ENCODE measurements at places on chromosomes 4 and X.

GRCh38 chrX:94051926-94052325 lies 377.9 kb downstream of the FAM133A start:
- DNase-seq = no peak

DNA sequence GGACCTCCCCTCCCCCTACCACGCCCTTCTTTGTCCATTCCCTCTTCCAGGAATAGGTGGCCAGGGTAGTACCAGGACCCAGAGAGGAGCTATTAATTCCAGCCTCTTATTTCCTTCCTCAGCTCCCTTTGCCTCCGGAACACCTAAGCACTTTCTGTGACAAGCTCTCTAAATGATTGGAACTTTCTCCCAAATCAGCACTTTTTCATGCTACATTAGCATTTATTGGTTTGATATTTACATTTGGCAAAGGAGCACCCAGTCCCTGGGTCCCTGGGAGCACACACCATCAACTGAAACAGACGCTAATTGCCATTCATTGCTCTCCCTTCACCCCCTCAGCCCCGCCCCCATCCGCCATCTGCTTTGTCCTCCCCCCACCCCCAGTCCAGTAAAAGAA lies 182.0 kb upstream of the BCOR start:
- DNase-seq = peak; percentile 32

DNA sequence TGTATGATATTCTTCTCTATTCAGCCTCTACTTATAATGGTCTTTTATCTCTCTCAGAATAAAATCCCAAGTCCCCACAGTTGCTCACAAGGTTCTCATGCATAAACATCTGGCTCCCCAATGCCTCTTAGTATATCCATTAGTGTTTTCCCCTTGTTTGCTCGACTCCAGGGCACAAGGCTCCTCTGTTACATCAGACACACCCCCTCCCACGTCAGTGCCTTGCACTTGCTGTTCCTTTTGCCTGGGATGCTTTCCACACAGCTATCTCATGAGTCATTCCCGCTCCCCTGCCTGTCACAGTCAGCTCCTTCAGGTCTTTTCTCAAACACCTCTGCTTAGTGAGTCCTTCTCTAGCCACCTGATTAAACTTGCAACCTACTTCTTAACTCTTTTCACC lies 260.2 kb downstream of the IL1RAPL1 start:
- DNase-seq = no peak

DNA sequence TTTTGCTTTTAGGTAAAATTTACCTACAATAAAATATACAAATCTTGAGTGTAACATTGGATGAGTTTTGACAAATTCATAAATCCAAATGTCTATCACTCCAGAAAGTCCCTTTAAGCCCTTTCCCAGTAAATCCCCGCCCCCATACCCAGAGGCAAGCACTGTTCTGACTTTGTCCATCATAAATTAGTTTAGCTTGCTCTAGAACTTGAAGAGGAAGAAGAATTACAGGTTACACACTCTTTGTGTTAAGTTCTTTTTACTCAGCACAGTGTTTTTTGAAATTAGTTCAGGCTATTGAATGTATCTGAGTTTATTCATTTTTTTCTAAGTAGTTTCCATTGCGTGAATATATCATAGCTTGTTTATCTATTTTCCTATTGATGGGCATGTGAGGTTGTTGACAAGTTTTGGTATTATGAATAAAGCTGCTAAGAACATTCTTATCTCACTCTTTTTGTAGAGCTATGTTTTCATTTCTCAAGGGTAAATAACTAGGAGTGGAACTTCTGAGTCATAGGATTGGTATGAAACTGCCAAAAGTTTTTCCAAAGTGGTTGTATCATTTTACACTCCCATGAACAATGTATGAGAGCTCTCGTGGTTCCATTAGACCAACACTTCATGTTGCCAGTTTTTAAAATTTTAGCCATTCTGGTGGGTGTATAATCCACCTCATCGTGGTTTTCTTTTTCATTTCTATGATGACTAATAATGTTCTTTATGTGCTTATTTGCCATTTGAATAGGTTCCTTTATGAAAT lies 22.4 kb upstream of the HPSE start:
- peak; percentile 3 for DNase-seq

DNA sequence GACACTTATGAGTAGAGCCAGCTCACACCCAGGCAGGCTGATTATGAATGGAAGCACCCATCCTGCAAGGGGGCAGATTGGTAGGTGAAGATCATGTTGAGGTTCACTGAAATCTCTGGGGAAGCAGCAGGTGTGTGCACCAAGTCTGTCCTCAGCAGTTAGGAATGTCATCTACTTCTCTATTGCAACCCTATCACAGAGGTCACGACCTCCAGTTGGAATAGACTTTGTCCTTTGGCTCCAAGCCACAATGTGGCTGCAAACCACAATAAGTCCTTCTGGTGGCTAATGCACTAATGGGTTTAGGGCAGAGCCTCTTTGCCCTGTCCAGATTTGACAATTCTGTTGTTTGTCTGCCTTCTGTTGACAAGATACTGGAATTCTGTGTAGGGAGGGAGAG lies 1056.7 kb downstream of the PCDH19 start:
- no peak for DNase-seq

GRCh38 chrX:9342561-9343051 lies 122.3 kb upstream of the TBL1X start:
- DNase-seq = peak; percentile 73

DNA sequence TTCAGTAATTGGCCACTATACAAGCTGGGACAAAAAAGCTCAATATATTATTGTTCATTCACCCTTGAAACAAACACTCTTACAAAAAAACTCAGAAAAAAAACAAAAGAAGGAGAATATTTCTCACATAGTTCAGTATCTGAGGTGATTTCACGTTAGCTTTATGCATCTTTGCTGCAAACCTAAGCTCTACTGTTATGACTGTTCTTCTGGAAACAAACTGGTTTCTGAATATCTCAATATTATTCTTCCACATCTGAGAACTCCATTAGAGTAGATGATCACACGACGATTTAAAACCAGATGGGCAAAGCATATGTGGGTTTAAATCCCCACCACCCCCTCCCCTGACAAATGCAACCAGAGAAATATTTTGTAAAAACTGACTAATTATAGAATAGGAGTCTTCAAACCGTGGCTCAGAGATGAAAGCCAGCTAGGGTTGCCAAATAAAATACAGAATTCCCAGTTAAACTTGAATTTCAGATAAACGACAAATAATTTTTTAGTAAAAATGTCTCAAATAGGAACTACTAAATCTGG lies 182.0 kb upstream of the FAM241A start:
- no peak for DNase-seq

DNA sequence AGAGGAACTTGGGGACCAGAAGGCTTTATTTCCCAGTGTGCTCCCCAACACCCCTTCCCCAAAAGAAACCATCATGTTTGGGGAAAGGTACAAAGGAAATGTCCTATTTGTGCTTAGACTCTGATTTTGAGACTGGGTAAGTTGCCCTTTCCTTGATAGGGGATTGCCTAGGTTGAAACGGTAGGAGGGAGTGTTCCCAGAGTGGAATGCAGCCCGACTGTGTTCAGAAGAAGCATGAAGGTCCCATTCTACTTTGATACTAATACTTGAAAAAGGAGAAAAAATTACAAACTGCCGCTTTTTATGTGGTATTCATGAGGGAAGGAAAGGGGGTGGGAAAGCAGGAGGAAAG lies 32.4 kb upstream of the TMEM131L start:
- DNase-seq = no peak

DNA sequence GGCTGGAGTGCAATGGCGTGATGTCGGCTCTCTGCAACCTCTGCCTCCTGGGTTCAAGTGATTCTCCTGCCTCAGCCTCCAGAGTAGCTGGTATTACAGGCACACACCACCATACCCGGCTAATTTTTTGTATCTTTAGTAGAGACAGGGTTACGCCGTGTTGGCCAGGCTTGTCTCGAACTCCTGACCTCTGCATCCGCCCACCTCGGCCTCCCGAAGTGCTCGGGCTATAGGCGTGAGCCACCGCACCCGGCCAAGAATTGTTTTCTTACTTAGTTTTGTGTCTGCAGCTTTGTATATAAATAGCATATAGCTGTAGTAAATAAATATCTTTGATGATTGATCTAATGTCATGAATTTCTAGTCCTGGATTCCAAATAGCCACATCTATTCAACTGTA lies 81.1 kb downstream of the IL1RAPL1 start:
- DNase-seq = no peak

DNA sequence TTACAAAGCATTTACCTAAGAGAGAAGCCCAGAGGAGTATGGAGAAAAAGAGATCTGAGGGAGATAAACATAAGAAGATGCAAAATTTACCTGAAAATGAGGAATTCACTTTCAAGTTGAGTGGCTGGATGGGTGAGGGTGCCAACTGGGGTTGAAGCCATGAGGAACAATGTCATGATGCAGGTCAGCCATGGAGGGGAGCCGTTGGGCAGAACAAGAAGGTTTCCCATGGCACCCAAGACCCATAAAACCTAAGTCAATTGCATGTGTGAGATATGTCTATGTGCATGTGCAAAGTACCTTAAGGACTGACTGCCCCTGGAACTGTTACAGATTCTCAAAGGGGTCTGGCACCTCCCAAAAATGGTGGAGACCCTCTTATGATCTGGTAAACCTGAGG lies 46.6 kb upstream of the PRRG1 start:
- no peak for DNase-seq

- peak; percentile 57 for DNase-seq
Measured at GRCh38 chr4:84529169-84529751, 30.2 kb upstream of the NKX6-1 start.

DNA sequence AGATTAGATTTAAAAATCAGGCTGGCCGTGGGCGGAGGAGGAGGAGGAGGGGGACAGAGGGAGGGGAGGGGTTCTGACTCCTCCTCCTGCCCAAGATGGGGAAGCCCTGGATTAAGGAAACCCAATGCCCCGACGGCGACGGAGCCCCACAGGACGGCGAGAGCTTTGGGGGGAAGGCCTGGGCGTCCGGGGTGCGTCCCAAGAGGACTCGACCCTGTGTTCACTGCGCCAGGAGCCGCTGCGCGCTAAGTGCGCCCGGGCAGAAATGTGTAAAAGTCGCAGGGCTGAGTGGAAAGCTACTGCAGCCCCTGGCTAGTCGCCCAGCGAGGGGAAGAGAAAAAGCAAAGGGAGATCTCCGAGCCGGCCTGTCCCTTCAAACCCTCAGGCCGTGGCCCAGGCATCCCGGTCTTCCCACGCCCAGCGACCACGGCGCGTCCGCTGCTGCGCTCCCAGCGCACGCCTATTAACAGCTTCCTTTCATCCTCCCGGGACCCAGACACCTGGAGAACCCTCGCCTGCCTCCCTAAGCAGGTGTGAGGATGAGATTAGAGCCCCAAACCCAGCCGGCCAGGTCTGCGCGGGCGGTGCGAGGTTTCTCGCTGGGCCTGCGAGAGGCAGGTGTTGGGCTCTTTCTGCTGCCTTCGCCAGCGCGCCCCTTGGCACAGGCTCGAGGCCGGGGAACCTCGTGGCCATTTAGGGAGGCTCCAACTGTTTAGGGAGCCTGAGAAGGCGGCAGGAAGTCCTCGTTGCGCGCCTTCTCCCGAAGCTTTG lies 1.4 kb upstream of the RPS6KA3 start:
- DNase-seq = peak; percentile 27

GRCh38 chrX:86809651-86810050 lies 661.4 kb downstream of the DACH2 start:
- DNase-seq = no peak

DNA sequence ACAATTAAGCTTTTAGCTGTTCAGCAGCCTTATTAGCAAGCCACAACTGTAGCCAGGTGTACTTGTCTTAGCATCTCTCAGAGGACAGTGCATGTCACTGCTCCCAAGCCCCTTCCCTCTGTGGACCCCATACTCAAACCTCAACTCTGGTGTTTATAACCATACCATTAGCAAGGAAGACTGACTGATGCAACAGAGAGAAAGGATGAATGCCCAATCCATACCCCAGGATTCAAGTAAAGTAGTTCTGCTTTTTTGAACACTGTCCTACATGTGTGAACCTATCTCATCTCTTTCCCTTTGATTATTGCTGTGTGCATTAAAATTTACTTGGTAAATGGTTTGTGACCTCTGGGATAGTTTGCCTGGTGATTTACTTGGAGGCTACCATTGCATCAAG lies 22.8 kb upstream of the CYBB start:
- DNase-seq = no peak

DNA sequence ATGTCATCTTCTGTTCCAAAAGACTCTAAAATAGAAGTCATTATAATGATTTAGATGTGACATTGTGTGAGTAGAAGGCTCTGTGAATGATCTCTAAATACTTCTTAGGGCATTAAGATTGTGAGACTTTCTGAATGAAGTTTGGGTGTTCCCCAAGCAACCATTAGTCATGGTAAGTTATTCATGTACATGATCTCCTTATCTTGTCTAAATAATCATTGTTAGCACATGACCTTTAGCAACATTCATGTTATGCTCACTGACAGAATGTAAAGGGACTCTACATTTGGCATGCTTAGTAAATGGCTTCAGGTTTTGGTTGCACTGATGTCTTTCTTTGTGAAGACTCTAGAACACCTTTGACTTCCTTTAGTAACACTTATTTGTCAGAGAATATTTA lies 140.8 kb upstream of the AGA start:
- no peak for DNase-seq

DNA sequence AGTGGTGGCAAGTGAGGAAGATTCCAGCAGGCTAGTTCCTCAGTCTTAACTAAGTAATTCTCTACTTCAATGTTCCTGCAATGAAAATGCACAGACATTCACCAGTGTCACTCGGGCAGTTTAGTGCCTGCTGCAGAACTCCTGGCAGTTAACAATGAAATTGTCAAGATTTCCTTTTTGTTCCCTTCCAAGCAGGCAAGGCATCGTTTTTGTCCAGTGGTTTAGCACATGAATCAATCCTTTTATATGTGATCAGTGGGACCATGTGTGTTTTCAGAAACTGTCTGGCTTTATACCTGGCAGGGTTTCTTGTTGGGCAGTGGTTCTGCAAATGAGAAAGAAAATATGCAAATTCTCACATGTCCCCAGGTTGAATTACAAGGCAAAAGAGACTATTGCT lies 122.2 kb downstream of the GBA3 start:
- DNase-seq = no peak

DNA sequence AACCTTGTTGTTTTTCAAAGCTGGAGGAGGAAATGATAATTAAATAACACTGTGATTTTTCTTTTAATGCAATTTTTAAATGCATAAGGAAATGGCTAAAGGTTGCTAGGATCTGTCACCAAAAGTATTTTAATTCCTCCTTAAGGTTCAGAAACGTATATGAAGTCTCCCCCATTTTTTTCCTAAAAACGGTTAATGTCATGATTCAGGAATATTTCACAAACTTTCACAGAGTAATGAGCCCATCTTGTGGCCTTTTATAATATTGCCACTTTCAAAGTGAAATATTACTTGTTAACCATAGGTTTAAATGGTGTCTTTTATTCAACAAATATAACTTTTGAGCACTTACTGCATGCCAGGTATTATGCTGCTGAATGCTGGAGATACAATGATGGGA lies 99.5 kb upstream of the USP38 start:
- no peak for DNase-seq

All from NCI-H510A treated with DMSO at 0.1 percent for 48 hours (cell line).